SHP77 treated with DMSO at 0.1 percent for 48 hours (cell line): ENCODE measurements at places on chromosomes 12 and 14.

- no peak for DNase-seq
These were observed 8.9 kb upstream of the RPLP0 start for GRCh38 chr12:120209851-120210250.

DNA sequence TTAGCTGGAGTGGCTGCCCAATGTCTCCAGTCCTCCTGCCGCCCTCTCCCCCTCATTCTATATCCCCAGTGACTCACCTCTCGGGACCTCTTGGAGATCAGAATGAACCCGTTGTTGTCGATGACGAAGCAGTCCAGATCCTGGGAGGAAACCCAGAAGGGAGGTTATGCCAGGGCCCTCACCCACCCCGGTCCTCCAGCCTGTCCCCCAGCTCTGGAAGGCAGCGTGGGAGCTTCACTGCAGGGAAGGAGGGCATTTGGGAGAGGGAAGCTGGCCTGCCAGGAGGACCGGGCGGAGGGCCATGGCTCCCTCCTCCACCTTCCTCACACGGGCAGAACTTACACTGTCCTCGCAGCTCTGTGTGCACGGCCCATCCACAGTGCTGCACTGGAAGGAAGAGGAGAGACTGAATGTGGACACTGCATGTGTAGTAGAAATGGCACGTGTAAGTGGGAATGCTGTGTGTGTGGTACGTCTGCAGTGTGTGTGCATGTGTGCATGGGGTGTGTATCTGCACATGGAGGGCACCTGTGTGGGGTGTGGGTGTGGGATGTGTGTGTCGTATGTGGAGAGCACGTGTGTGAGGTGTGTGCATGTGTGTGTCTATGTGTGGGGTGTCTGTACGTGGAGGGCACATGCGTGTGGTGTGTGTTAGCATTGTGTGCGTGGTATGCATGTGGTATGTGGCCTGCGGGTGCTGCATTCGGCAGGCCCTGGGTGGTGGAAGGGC lies 10.0 kb upstream of the LRTM2 start:
- DNase-seq, result no peak

GRCh38 chr14:64272019-64272418 lies 22.2 kb downstream of the ESR2 start:
- no peak for DNase-seq

GRCh38 chr14:78227248-78228077 lies 57.3 kb downstream of the NRXN3 start:
- no peak for DNase-seq

GRCh38 chr14:83863042-83863774 lies 1666.7 kb upstream of the FLRT2 start:
- no peak for DNase-seq

DNA sequence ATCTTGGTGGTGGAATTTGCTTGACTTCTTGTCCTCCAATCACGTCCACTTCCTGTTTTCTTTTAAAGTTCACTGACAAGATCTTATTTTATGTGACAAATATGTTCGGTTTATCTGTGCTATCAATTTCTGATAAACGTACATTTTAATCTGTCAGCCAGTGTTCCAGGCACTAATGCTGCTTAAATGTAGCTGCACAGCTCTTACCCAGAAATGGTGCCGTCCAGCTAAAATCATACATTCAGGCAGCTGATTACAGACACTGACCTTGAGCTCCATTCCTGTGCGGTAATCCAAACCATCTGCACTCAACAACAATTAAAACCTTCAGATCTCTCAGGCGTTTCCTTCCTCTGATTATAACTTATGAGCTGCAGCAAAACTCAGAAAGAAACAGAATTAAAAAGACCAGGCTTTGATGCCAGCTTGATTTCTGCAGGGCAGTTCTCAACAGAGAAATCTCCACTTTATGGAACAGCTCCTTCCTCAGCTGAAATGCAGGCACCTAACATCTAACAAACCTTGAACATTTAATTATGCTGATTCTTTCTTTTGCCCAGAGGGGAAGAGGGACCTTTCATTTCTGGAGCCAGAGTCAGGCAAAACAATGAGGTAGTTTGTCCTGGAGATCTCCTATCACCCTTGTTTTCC lies 26.4 kb upstream of the RASSF3 start:
- DNase-seq, result no peak

- no peak for DNase-seq
These were observed 15.1 kb downstream of the ZFHX2 start for GRCh38 chr14:23536494-23536893.

GRCh38 chr14:90674043-90674670 lies 142.1 kb downstream of the TTC7B start:
- DNase-seq, result no peak

GRCh38 chr12:131101703-131102492 lies 148.2 kb downstream of the ADGRD1 start:
- DNase-seq, result no peak

GRCh38 chr12:31234955-31235867 lies 90.7 kb downstream of the SINHCAF start:
- DNase-seq, result peak; percentile 99

- DNase-seq, result peak; percentile 49
These were observed 3.2 kb upstream of the NUMB start for GRCh38 chr14:73461478-73462047.

GRCh38 chr12:66288121-66288520 lies 14.2 kb upstream of the HELB start:
- no peak for DNase-seq
